Dermis microvascular lymphatic vessel endothelial cell (primary cell): ENCODE measurements at places on chromosomes 5 and 9.
A peak's percentile ranks its signal among the peaks of the same experiment; 100 is the strongest.

DNA sequence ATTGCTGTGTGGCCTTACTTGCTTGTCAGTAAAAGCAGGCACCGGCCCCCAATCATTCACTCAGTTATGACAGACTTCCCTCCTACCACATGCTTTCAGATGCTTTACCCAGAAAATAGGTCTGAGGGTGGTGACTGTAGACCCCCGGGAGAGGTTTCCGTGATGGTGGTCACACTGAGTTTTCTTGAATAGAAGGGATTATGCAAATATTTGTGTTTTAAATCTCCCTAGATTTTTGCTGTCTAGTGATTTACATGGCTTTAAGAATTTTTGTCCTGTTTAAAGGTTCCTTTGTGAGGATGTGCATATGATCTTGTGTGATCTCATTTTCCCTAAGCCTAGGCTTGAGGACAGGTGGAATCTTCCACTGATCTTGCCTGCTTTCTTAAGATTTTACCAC lies 281.7 kb downstream of the FANCC start:
- no peak for DNase-seq

DNA sequence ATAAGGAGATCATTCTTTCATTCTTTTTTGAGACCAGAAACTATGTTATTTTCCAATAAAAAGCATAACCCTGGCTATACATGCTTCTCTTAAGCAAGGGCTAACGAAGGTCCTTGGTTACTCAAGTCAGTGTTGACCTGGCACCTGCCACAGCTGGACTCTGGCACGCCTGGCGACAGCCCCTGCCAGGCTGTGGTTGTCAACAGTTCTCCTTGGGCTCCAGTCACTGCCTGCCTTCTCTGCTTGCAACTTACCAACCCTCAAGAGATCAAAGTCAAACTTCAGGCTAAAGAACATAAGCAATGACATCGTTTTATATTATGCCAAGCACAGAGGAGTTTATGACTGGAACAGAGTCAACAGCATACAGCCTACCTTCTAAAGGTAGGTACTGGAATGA lies 61.4 kb upstream of the TBC1D9B start:
- DNase-seq: no peak

DNA sequence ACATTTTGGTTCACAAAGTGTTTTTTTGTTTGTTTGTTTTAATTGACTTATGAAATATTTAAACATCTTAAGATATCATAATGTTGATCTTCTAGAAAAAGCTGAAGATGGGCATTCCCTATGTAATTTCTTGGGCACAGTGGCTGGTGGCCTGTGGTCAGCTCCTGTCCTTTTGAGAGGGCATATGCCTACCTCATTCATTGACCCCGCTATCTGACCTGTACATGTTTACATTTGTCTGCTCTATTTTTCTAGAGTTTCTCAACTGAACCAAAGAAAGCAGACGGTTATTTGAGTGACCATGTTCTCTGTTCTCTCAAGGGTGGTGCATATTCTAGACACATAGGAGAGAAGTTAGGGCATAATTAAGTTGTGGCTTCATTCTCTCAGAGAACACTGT lies 5.3 kb downstream of the SGCD start:
- DNase-seq: no peak

DNA sequence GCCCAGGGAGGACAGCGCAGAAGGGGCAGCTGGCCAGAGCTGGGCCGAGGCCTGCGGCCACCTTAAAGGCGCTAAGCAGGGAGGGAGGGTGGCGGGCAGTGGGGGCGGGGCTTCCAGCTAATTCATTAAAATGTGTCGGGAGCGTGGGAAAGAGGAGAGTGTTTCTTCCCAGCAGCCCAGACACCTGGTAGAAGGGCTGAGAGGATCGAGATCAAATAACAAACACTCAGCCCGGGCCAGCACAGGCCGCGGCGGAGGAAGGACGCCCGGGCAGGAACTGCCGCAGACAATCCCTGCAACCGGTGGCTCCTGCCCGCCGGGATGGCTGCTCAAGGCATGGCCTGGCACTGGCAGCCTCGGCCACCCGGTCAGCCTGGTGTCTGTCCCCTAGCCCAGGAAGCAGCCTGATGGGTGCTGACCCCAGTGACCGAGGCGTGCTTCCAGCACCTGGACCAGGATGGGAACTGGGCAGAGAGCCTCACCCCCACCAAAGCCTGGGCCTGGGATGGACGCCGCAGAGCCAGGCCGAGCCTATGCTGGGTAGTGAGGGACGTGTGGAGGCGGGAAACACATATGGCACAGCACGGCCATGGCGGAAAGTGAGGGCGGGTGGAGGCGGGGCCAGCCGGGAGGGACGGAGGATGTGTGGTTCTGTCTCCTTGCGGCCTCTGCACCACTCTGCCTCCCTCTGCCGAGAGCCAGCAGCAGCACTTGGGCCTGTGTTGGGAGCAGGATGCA lies 3.2 kb upstream of the NRARP start:
- DNase-seq: peak; percentile 97

DNA sequence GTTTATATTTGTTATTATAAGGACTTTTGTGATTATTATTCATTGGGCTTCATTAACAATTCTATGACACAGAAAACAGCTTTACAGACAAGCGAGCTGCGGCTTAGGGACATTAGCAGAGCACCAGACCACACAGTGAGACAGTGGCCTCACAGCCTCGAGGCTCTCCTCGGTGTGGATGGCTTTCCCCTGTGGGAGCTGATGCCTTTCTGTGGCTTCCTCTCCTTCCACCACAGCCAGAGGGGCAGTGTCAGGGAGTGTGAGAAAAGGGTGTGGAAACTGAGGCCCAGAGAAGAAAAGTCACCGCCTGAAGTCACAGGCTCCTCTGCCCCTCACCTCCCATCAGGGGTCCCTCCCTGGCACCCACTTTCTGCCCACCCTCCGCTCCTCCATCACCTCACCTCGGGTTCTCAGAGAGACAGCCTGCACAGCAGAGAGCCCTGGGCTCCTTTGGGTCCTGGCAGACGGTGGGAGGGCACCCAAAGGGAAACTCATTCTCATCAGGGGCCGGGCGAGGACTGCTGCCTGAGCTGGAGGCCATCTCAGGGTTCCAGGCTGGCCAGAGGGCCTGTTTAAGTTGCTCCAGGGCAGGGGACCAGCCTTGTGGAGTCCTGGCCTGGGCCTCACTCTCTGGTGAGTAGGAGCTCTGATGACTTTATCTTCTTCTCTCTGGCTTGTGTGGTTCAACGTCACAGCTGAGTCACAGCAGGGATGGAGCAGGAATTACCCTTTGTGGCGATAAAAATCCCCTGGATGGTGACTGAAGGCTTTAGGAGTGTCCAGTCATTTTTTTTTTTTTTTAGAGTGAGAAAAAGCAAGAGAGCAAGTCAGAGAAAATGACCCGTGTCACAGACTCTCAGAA lies 830 bp downstream of the TRAF1 start:
- peak; percentile 84 for DNase-seq

GRCh38 chr9:127758843-127759242 lies 19.6 kb downstream of the SH2D3C start:
- no peak for DNase-seq

DNA sequence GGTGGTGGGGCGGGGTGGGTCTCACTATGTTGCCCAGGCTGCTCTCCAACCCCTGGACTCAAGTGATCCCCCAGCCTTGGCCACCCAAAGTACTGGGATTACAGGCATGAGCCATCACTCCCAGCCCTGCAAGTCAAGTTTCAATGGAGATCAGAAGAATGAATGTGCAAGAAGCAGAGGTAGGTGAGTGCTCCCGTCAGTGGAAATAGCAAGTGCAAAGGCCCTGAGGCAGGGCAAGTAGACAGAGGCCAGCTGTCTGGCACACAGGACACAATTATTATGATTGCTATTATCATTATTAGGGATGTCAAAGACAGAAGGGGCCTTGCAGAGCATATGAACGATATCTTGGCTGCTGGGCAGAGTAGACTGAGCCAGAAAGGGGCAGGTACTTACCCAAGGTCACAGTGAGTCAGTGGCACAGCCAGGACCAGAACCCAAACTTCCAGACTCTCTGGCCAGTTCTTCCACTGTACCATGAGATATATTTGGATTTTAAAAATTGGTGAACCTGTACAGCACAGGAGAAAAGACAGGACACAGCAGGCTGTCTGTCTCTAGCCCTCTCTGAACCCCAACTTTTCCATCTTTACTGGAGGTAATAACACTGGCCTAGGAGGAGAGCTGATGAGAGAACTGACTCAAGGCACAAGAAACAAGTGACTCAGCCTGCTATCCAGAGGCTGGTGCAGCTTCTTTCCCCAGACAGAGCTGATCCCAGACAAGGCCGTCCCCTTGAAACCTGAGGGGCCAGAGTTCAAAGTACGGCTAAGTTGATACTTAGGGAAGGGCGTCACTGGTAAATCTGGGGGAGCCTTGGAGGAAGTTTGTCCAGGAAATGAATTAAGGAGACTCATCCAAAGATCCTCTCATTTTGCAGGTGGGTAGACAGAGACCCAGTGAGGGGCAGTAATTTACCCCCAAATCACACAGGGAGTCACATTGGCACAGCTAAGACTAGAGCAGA lies 1.4 kb downstream of the HDHD3 start:
- no peak for DNase-seq

GRCh38 chr5:135034236-135034962 lies 371 bp upstream of the PITX1 start:
- no peak for DNase-seq

DNA sequence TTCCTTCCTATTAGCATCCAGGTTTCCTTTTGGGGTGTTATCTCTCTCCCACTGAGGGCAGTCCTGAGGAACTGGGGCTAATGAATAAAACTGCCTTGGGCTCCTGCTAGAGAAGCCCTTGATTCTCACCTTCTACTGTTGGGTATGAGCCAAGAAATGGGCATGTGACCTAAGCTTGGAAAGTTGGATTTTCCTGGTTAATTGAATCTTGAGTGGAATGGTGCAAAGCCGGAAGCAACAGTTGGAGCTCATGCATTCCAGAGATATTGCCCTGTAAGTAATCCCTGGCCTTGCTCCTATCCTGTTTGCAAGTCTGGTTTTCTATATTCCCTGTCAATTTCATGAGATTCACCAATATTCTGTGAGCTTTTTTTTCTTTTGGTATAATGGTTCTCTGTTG lies 158.5 kb upstream of the ELL2 start:
- no peak for DNase-seq

GRCh38 chr9:6689893-6690674 lies 44.6 kb upstream of the GLDC start:
- no peak for DNase-seq

- DNase-seq: no peak
Measured at GRCh38 chr5:144468571-144468970, 297.9 kb downstream of the KCTD16 start.

- no peak for DNase-seq
Measured at GRCh38 chr5:103223031-103223955, 35.3 kb upstream of the MACIR start.

DNA sequence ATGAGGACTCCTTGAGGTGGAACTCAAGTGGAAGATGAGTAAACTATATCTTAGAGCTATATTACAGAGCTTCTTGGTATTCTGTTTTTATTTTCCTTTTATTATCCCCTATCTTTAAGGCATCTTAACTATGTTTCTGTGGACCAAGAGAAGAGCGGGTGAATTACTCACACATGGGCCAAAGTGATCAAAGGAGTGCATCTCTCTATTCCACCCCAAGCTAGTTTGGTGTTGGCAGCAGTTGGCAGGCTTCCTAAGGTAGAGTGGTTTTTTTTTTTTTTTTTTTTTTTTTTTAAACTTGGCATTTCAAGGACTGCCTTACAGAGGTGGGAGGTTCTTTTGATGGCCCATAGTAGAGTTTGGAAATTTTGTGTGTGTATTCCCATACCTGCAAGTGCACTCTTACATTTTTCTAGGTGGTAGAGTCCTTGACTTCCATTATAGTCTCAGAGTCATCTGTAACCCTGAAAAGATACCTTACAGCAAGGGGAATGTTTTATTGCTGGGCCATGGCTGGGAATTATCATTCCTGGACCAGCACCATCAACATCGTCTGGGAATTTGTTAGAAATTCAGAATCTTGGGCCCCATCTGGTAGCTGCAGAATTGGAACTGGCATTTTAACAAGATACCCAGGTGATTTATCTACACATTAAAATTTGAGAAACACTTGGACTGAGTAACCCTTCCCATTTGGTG lies 51.0 kb downstream of the ARHGAP26 start:
- DNase-seq: no peak

DNA sequence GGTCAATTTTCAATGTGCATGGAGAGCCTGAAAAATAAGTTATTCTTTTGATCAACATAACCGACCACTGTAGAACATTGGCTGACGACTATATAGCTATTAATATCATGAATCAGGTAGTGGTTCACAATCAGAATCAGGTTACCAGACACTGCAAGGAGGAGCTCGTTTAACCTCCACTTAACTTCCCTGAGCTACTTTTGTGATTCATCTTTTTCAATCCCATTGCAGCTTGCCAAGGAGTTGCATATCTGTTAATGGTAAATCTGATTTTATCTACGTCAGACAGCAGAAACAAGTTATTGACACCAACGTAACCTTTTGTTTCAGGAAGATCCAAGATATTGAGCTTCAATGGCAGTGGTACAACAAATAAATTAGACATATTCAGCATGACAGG lies 2263.8 kb upstream of the ACO1 start:
- DNase-seq: no peak

DNA sequence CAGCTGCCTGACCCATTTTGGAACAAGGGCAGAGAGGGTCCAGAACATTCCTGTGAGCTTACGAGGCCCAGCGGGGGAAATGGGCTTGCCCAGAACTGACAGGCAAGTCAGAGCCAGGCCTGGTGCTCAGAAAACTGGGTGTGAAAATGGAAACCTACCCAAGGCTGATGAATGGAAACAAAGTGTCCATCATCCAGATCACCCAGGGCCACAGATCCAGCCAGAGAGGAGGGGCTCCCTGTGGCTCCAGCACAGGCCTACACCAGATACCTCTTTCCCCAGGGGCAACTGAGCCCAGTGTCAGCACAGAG lies 3.1 kb downstream of the CLTB start:
- no peak for DNase-seq

DNA sequence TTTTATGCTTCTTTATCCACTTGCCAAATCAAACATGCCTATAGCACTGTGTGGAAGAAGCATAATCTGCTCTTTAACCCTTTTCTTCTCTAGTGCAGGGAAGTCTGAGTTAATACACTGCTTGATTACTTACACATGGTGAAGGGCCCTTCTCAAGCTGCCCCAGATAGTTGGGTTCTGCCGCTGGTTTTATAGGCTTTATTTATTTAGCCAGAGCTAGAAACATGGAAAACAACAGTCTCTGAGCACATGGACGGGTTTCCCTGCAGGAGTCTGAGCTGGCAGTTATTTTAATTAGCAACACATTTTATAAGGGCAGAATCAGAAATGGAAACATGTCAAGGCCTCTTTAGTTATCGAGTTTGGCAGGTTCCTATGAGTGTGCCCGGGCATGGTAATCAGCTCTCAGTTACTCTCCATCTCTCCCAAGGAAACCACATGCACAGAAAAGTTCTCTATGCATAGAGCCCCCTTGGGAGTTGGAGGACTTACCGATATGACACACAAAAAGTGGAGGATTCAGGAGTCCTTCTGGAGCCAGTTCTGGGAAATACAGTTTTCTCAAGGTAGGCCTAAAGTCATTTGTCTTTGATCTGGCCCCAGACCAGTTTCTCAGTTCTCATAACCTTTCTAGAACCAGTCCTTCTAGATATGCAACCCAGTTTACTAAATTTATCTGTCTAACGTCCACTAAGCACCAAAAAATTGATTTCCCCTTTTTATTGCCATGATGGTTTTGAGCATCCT lies 564.8 kb downstream of the ACTL7B start:
- DNase-seq: no peak
